Globus pallidus (tissue), 1 donor: ENCODE measurements at places on chromosomes 4 and X.

DNA sequence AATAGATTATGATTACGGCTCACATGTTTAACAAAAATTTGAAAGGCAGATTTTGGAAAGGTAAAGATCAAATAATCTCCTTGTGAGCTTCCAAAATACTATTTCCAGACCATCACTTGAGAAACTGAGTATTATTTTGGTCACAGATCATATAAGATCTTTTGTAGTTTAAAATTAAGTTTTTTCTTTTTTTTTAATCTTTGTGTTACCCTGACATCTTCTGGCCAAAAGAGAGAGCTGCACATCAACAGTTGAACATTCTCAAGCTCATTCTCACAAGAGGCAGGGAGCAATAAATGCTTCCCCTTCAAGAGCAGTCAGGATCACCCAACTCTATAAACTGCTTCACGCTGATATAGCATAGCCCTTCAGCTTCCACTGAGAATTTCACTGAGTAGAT lies 15.9 kb downstream of the TMEM192 start:
- peak; percentile 20 for DNase-seq

- no peak for DNase-seq
Measured at GRCh38 chr4:97349468-97350186, 793.6 kb downstream of the STPG2 start.

- DNase-seq = no peak
Measured at GRCh38 chr4:33149658-33150524, 2429.7 kb downstream of the PCDH7 start.

DNA sequence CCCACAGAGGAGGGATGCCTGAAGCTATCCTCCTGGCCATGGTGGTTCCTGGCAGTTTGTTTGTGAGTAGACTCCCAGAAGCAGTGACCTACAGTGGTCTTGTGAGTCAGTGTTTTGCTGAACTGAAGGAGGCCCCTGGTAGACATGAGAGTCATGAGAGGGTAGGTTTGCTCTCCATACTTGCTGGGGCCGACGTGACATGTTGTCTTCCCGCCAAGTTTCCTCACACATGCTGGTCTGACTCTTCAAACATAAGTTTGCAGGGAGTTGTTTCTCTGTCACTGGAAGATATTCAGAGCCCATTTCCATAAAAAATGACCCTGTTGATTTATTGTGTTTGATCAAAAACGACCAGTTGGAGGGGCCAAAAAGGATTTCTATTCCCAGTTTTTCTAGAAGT lies 131.1 kb upstream of the SCML1 start:
- DNase-seq = no peak

- no peak for DNase-seq
Measured at GRCh38 chrX:153948002-153948466, 3.6 kb upstream of the RENBP start.

GRCh38 chr4:47606482-47606881 lies 121.4 kb downstream of the ATP10D start:
- DNase-seq = no peak
